ENCODE measurements at places on chromosomes 7 and 10. TPM values are rescaled to one million over a fixed set of nuclear protein-coding genes. Genes with fewer than 3 reads are reported as not detected.

Gene MAP3K8
- 45.9 TPM for total RNA-seq

Gene AGAP5
- 11.7 TPM for total RNA-seq

Gene COL1A2
- 300 TPM for total RNA-seq

Gene ASNS
- 23.3 TPM for total RNA-seq

Gene CLRN3
- total RNA-seq, result not detected

Gene CRYGN
- 0.98 TPM for total RNA-seq

Gene CCAR1
- total RNA-seq, result 70.8 TPM

Gene MMP21
- 0.33 TPM for total RNA-seq

Gene CPA2
- total RNA-seq, result not detected

Gene FAM221A
- 18.1 TPM for total RNA-seq

Gene SFXN3
- 90.4 TPM for total RNA-seq

Gene GRID1
- total RNA-seq, result 5.9 TPM

Gene AGBL3
- 2.2 TPM for total RNA-seq

Gene NYAP1
- 0.48 TPM for total RNA-seq

Gene TRIM74
- total RNA-seq, result 0.16 TPM

Gene GAD2
- not detected for total RNA-seq

Gene PDK4
- total RNA-seq, result 797 TPM

Gene TMEM139
- 1.4 TPM for total RNA-seq

Gene OGDHL
- total RNA-seq, result not detected

Gene C10orf95
- not detected for total RNA-seq

Gene GALNT11
- 65.7 TPM for total RNA-seq

Gene GARIN1A
- 2.9 TPM for total RNA-seq

Gene GIMAP8
- total RNA-seq, result 11.5 TPM

Gene LRIT2
- total RNA-seq, result not detected

Gene ITGA8
- total RNA-seq, result 2.0 TPM

Gene SPAG6
- 0.59 TPM for total RNA-seq

Gene IFIT2
- 2.6 TPM for total RNA-seq

Gene C10orf105
- total RNA-seq, result 0.29 TPM

Gene PHF14
- total RNA-seq, result 73.5 TPM

Gene MBL2
- not detected for total RNA-seq

Gene ZNF365
- 1.8 TPM for total RNA-seq

Gene BAZ1B
- total RNA-seq, result 53.7 TPM

Gene SLC26A3
- total RNA-seq, result 36.4 TPM

Gene AEBP1
- 145 TPM for total RNA-seq

Gene SNCG
- total RNA-seq, result 52.1 TPM

Gene HOXA7
- 4.6 TPM for total RNA-seq

Gene TWIST1
- 60.0 TPM for total RNA-seq

Gene TMEM178B
- total RNA-seq, result 0.64 TPM

Gene OR2A1
- 0.32 TPM for total RNA-seq

Gene SUN3
- not detected for total RNA-seq

Gene C10orf67
- total RNA-seq, result not detected

Gene SNX10
- total RNA-seq, result 13.4 TPM

Gene ZNF25
- total RNA-seq, result 16.0 TPM

Gene RBP3
- not detected for total RNA-seq

Gene MMRN2
- 60.3 TPM for total RNA-seq

Gene DGKI
- total RNA-seq, result 4.1 TPM

Gene GIMAP7
- 15.7 TPM for total RNA-seq

Gene PLA2G12B
- total RNA-seq, result not detected

Gene RASSF4
- total RNA-seq, result 18.7 TPM

Gene OR13A1
- 0.33 TPM for total RNA-seq

Gene HYAL4
- total RNA-seq, result 0.15 TPM

Gene PTPRZ1
- 36.9 TPM for total RNA-seq

Gene CC2D2B
- 2.0 TPM for total RNA-seq

Gene AKR1C2
- 259 TPM for total RNA-seq

Gene BBS9
- 27.4 TPM for total RNA-seq

Gene GIMAP5
- 30.5 TPM for total RNA-seq

Gene LRRC61
- total RNA-seq, result 8.0 TPM

Gene PTPN20
- 14.8 TPM for total RNA-seq
